ENCODE measurements at places on chromosomes 16 and 17.

GRCh38 chr17:30600060-30600829 lies 123.0 kb downstream of the GOSR1 start:
- peak; percentile 47 for DNase-seq

GRCh38 chr17:72890711-72891110 lies 201.8 kb downstream of the SLC39A11 start:
- no peak for DNase-seq

DNA sequence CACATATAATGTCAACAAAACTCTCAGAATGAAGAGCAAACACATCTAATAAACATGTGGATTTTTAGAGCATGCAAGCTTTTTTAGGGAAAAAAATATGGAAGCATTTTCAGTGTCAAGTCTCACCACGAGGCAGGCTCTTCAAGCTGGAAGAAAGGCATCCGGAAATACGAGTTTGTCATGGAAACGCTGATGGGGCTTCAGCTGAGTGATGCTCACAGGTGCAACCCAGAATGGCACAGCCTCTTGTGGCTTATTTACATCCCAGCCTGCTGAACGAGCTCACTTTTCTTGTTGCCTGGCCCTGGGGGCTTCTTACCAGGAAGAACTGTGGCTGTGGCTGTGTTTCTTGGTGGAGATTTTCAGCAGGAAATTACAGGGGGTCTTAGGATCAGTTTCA lies 24.1 kb upstream of the DYNLL2 start:
- no peak for DNase-seq

DNA sequence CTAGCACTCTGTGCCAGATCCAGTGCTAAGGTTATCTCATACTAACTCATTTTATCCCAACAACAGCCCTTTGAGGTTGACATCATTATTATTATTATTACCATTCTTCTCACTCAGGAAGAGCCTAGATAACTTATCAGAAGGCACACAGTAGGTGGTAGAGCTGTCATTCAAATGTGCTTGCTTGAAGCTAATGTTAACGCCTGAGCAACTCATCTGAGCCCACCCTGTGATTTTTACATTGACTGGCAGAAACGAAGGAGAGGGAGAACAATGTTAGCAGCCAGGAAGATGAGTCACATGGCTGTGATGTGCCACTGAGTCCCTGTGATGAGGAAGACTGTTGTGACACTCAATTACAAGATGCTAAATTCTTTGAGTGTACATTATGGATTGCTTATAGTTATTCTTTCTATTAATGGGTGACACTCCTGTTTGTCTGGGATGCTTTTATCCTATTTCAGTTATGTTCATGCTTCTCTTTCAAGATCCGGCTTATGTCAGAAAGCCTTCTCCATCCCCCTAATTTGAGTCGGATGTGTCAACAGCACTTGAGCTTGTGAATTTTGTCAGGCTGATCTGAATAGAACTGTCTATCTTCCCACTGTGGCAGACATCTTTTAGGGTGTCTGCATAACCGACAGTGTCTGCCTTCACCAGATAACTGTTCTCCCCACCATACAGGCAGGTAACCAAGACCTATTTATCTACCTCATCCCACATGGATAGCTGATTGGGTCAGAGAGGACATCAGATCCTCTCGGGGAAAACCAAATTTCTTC lies 426.4 kb downstream of the CA10 start:
- DNase-seq = no peak

DNA sequence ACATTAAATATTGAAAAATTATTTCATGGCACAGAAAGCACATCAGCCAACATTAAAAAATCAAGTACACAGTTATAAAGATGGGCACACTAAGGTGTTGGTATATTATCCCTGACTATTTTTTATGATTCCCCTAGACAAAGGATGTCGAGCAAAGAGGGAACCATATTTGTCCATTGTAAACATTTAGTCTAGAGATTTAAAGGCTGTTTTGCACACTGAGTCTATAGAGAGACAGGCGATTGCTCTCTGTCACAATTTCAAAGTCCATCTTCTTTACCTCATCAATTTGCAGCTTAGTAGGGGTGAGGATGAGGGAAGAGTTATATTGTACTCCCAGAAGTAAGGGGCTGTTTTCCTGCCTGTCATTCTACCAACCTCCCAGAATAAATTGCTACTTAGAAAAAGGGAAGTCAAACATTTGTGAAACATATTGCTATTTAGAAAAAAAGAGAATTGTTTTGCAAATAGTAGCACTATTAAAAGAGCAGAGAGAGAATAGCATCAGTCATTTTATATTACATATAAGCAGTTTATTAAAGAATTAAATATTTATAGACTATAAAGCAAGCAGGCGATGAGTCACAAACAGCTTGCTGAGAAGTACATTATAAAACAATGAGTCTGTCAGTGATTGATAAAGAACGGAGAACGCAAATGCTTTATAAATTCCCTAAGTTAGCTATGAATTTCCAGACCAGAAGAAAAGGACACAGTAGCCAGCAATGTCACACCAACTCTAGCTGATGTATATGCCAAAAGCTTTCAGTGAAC lies 270.6 kb upstream of the PMFBP1 start:
- no peak for DNase-seq

- DNase-seq = no peak
Measured at GRCh38 chr17:3896108-3896967, 3.5 kb upstream of the CAMKK1 start.

DNA sequence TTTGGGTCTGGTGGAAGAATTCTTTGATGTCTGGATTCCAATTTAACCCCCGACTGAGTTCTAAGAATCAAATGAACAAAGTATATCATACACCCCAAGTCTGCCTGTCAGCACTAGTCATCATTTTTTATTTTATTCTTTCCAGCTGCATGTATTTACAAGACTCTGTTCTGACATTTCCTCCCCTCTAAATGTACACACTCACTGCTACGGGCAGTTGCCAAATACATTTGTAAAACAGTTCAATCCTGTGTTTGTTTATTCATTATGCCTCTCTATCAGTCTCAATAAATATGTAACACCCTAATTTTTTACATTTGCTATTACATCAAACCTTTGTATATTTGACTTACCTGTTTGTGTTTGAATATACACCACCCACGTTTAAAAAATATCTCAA lies 422.3 kb upstream of the PSMD7 start:
- no peak for DNase-seq

DNA sequence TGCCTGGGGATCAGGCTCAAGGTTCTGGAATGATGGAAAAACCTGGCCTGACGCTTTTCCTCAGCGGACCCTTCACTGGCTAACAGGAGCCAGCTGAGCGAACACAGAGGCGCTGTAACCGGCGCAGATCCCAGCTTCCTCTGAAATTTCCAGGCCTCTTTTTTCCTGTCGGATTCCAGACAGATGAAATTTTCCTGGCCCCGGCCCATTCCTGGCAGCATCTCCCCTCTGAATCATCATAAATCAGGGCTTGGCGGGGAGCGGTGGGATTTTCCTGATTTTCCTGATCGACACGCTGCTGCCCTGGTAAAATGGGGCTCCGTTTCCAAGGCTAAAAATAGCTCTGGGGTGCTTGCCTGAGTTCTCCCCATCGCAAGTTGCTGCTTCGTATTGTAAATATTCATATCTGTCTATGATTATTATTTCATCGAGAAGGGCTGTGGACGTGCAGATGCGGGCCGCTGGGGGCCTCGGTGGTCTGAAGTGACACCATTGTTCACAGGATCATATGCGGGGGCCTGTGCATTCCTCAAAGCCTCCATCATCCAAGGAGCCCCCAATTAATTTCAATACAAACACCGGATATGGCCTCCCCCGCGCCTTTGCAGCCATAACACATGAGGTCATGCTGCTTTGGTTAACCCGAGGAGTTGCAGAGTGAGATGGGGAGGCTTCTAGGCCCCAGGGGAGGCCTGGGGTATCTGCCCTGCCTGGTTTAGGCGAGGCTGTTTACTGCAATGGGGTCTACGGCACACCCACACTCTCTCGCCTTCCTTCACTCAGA lies 45.8 kb upstream of the ETV4 start:
- DNase-seq = no peak

- DNase-seq = no peak
Measured at GRCh38 chr17:44256671-44257070, 11.3 kb downstream of the SLC4A1 start.

DNA sequence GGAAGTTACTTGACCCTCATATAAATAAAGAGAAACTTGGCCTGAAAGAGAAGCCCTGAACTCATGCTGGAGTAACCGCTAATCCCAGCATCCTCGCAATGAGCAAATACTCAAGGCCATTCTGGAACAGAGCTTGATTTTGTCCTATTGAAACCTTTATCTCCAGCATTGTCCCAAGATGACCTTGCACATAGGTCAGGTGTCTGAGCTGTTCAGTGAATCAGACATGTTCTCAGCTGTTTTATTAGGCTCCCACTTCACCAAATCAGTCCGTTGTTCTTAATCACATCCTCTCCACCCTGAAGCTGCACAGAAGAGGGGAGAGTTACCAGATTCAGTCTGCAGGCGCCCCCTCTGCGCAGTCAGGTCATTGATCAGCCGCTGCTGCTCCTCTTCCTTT lies 9.1 kb upstream of the MYH1 start:
- no peak for DNase-seq

- DNase-seq = no peak
Measured at GRCh38 chr17:1173432-1174262, 6.1 kb downstream of the ABR start.

DNA sequence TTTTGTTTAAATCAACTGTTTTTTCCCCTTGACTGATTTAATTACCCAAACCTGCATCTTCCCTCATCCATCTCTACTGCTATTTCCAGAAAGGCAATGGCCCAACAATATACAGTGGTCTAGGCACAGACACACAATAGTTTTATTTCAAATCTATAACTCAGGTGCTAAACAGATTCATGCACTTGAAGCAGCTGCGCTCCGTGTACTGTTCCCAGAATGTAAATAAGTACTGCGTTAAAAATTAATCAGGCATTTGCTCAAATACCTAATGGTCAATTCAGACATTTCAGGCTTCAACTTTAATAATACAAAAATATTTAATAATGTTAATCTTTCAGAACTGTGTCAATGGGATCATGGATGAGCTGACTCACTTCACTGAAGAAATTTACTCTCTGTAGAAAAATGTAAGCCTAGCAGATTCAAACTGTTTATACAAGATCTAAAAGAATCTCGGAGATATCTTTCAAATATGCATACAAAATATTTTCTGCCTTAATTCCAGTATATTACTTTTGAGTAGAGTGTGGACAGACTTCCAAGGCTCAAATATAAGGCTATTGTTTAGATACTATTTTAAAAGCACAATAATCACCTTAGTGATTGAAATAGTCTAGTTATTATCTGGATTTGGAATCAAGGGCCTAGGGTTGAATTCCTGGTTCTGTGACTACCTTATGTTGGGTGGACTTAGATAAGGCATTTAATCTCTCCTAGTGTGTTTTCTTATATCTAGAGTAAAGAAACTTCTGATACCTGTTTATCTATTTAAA lies 97.4 kb upstream of the PSMD7 start:
- DNase-seq = no peak

DNA sequence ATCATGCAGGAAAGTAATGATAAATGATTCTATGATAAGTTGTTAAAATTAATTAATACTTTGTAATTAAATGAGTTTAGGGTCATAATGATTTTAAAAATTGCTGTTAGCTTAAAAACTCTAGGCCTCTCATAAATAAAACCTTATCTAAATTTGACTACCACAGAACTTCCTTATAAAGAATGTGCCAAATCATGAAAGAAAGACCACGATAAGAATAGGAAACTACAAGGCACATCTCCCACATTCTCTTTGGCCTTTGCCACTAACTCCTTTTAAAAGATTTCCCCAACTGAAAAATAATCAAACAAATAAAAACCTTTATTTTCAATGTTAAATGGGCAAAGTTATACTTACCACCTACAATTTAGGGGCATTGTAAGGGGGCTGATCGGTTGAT lies 164.6 kb upstream of the C17orf78 start:
- DNase-seq = no peak

GRCh38 chr17:18039535-18040260 lies 490 bp downstream of the GID4 start:
- peak; percentile 10 for DNase-seq

All from stimulated activated CD4-positive, alpha-beta T cell treated with anti-CD3 and anti-CD28 coated beads, TNF-alpha, amount 100 ng/mL, for 1 hour (primary cell).